NCI-H1930 (cell line): ENCODE measurements at places on chromosomes 3 and 15.

DNA sequence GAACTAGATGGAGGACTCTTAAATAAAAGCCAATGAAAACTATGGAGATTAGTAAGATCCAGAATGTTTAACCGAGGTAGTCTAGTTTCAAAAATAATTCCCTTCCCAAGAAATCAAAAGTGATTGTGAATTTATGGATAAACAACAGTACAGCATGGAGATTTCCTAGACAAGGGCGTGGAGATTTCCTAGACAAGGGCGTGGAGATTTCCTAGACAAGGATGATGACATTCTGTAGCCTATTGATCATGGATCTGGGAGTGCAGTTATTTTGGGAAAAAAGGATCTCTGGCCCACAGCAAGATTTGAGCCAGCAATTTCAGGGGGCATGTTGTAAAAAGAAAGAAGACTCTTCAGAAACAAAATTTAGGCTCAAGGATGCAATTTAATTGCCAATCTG lies 175.3 kb downstream of the RAP2B start:
- DNase-seq: no peak

GRCh38 chr3:141557961-141558706 lies 71.3 kb downstream of the RASA2 start:
- DNase-seq: no peak

- DNase-seq: no peak
Observed at GRCh38 chr3:13012221-13012691, 61.0 kb downstream of the IQSEC1 start.

DNA sequence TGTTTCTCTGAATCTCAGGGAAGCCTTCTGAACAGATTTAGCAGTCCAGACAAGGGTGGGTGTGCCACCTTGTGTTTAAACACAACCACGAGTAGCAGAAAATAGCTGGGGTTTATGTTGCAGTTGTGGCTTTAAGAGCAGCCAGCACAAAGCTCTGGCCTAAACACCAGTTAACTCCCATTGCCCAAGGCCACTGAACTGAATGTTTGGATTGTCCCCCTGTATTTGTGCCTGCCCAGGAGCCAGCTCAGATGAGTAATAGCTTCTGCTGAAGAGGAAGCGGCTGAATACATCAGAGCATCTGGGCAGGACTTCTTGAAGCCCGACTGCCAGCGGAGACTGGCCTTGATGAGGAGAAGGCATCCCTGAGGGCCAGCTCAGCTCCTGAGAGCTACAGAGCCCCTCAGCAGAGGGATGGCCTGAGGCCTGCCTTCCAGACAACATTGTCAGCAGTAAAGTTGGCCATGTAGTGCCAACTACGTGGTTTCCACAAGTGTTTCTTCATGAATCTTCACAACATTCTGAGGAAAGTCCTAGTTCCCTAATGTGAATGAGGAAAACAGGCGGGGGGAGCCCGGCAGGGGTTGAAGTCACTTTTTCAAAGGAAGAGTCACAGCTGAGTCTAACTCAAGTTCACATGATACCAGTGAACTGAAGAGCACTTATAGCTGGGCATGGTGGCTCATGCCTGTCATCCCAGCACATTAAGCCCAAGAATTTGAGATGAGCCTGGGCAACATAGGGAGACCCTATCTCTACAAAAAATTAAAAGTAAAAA lies 65.8 kb upstream of the ZBTB38 start:
- DNase-seq: no peak

DNA sequence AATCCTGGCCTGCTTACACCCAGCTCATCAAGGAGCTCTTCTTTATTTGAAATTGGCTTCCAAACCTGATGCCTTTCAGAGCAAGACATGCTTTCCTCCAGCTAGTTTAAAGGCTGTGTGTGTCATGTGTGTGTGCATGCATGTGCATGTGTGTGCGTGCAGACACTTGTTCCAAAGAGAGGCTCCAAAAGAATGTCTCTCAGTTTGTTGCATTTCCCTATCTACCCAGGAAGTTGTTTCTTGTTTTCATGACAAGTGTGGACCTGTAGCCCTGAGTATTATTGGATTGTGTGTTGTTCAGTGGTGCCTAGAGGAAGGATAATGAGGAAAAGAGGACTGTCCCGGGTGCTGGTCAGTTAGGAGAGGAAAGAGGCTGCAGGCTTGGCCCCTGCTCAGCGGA lies 240.0 kb downstream of the THSD4 start:
- DNase-seq: no peak

DNA sequence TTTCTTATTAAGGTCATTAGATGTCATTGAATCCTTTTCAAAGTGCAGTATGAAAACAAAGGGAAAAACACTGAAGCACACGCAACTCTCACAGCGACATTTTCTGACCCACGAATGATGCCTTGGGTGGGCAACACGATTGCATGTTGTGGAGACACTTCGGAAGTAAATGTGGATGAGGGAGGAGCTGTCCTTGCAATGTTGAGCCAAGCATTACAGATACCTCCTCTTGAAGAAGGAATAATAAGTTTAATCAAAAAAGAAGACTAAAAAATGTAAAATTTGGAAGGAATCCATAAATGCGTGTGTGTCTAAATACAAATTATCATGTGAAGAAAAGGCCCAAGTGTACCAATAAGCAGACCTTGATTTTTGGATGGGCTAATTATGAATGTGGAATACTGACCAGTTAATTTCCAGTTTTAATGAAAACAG lies 16.9 kb downstream of the THBS1 start:
- DNase-seq: no peak

GRCh38 chr15:78384651-78385050 lies 44.5 kb downstream of the CRABP1 start:
- DNase-seq: no peak

DNA sequence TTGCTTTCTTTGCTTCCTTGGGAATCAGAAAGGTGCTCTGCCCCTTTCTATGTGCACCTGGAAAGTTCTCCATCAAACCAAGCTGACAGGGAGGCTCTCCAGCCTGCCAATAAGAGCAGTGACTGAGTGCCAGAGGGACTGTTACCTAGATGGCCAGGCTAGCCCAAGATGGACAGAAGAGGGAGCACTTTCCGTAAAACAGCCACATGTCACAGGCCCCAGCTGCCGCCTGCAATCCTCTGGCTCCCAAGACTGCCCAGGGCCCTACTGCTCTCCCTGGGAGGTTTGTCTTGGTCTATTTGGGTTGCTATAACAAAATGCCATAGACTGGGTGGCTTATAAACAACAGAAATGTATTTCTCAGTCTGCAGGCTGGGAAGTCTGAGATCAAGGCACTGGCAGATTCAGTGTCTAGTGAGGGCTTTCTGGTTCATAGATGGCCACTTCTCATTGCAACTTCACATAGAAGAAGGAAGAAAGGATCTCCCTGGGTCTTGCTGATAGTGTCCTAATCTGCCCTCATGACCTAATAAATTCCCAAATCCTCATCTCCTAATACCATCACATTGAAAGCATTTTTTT lies 72.3 kb downstream of the TAMM41 start:
- no peak for DNase-seq

DNA sequence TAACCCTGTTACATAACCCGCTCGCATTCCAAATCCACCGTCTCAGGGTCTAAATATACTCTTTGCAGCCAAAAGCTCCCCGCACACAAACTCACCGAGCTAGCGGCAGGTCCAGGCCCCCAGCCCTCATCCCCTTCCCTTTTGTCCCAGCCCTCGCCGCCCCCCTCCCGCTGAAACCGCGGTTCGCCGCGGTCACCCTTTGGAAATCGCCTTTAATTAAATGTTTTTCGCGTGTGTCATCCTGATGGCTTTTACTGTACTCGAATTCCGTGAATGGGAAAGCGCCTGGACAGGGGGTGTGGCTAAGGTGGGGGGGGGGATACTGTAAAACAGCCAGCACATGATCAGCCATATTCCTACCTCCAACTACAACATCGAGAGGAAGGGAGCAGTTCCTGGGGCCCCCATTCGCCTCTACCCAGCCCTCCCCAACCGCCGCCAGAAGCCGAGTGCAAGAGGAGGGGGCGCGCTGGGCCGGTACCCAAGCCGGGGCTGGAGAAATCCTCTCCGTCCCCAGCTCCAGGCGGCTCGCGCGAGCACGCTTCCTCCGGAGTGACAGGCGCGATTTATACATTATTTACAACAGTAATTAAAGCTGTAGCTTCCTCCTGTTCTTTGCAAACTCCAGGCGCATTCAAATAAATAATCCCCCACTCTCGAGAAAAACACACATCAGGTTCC lies 1.7 kb downstream of the RORA start:
- no peak for DNase-seq

- no peak for DNase-seq
Observed at GRCh38 chr3:73431183-73431900, 193.4 kb downstream of the PDZRN3 start.

GRCh38 chr3:56952061-56952460 lies 108.4 kb upstream of the SPATA12 start:
- DNase-seq: no peak

GRCh38 chr15:38589502-38589901 lies 24.9 kb upstream of the RASGRP1 start:
- no peak for DNase-seq

GRCh38 chr3:124048967-124049798 lies 57.3 kb upstream of the ROPN1 start:
- no peak for DNase-seq

DNA sequence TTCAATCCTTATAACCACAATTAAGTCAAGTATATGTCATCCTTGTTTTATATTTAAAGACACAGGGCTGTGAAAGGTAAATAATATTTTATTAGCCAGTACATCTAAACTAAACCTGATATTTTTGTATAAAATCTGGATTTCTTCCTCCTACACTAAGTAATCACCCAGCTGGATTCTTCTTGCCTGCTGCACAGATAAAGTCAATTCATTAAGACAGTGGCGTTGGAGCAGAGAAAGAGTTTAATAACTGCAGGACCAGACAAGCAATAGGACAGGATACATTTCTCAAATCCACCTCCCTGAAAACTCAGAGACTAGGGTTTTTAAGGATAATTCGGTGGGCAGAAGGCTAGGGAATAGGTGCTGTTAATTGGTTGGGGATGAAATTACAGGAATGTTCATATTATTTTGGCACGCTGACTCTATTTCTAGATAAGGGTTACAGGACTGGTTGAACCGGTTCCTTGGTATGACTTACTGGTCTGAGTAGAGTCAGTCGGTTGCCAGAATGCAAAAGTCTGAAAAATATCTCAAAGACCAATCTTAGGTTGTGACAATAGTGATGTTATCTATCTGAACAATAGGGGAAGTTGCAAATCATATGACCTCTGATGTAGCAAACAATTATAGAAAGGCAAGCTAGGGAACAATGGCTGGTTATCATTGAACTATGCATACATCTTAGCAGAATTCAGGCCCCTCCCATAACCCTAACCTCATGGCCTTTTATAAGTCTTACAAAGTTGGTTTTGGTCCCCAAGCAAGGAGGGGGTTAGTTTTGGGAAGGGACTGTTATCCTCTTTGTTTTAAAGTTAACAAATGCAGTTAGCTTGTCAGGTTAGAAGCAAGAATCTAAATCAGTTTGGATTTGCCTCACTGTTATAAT lies 244.8 kb downstream of the ALCAM start:
- no peak for DNase-seq

GRCh38 chr15:91710080-91710698 lies 143.3 kb upstream of the SLCO3A1 start:
- no peak for DNase-seq

GRCh38 chr3:94524102-94524919 lies 461.4 kb downstream of the NSUN3 start:
- DNase-seq: no peak

DNA sequence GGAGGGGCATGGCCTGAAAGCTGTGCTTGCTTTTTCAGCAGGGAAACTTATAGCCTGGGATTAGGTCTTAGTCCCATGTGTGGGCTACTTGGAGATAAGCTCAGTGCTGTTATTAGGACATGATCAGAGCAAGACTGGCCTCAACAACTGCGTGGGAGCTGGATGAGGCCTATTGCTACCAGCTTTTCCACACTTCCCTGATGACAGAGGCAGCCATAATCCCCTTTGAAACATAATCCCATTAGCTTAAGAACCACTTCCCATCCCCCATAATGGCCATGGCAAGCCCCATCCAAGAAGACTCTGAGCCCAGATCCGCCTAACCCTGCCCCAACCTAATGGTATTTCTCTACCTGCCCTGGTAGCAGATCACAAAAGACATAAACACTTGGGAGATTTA lies 26.6 kb upstream of the GK5 start:
- no peak for DNase-seq

GRCh38 chr3:31117854-31118253 lies 223.4 kb upstream of the GADL1 start:
- DNase-seq: no peak

- DNase-seq: no peak
Observed at GRCh38 chr15:57147621-57148020, 228.7 kb upstream of the CGNL1 start.

- DNase-seq: no peak
Observed at GRCh38 chr3:118960876-118961450, 73.7 kb downstream of the IGSF11 start.

DNA sequence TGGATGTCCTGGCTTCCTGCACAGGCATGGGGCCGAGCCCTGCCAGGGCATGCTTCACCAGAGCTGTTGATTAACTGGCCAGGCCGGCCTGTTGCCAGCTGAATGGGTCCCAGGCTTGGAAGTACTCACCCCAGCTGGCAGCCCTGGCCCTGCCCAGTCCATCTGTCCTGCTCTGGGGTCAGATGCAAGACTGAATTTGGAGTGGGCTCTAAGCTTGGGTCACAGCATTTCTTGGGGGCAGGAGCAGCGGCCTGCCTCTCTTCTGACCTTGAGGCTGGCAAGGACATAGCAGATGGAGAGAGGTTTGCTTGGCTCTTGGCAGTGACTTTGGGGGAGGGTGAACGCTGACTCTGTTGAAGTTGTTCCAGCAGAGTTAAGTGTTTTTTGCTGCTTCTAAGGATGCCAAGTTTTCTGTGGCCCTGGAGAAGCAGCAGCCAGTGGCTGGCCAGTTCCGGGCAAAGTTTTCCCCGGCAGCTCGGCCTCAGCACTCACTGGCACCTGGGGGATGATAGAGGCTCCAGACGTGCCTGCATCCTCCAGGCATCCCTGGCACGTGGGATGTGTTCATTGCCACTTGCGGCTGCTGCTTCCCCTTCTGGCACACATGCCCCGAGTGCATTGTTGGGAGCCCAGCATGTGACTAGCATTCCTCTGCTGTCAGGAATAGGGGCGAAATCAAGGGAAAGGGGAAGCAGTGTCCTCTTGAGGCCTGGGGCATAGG lies 22.9 kb downstream of the PDIA5 start:
- DNase-seq: no peak

GRCh38 chr3:37144806-37145205 lies 29.6 kb downstream of the LRRFIP2 start:
- no peak for DNase-seq

- no peak for DNase-seq
Observed at GRCh38 chr3:134163096-134163495, 87.6 kb downstream of the RYK start.

- DNase-seq: no peak
Observed at GRCh38 chr3:127068111-127068810, 85.3 kb downstream of the PLXNA1 start.

GRCh38 chr3:20327889-20328288 lies 141.9 kb upstream of the SGO1 start:
- DNase-seq: no peak
